Pons (tissue), 1 donor: ENCODE measurements at places on chromosomes 1 and 21.
A peak's percentile ranks its signal among the peaks of the same experiment; 100 is the strongest.

GRCh38 chr1:999725-1000356, at the start of gene HES4:
HES4 (minus strand) TSS chr1:1000097; CDS start chr1:999973, 124 bp downstream.
- DNase-seq, result peak; percentile 36

GRCh38 chr1:158563853-158564252, 6.5 kb downstream of the OR6P1 start:
- DNase-seq, result no peak

DNA sequence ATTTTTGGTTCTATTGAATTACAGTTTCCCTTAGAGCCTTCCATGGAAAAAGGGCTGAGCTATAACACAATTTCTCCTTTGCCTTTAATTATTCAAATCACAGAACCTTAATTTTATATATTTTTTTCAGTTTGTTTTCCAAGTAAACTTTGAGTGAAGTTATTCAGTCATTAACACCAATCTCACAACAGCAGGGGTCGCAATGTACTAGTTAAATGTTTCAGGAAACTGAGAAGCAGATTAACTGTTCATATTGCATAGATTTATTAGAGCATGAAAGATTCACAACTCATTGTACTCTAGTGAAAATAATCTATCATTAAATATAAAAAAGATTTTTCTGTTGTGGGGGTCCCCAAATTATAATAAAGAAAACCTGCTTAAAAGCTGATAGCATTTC, 64.1 kb downstream of the KIFAP3 start:
- DNase-seq, result no peak

GRCh38 chr1:212595229-212595628, 13.3 kb upstream of the ATF3 start:
- no peak for DNase-seq
